ENCODE measurements at places on chromosomes 2 and 18.

DNA sequence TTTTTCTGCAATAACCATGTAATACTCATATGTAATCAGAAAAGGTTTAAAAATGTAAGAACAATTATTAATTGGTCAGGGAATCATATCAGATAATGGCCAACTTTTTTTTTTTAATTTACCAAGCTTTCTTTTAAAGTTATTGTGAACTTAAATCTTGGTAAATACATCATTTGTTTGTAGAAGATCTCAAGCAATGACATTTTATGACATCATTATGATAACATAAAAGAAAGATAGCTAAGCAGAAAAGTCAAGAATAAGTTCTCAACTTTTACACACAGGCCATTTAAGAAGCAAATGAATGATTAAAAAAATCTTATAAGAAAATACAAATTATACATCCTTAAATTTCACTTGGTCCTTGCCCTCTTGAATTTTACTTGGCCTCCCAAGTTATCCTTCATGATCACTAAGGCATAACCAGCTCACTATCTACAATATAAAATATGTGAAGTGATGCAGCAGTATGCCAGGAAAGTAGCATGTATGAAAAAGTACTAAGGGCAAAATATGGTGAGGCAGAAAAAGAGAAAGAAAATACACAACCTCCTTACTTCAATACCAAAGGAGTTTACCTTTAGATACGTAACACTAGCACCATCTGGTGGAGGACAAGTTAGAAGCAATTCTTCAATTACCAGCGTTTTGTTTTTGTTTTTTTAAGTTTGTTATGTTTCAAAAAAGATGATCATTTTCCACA, 116.6 kb downstream of the SRBD1 start:
- peak; percentile 24 for DNase-seq

- DNase-seq, result no peak
These were observed 53.9 kb downstream of the REEP1 start for GRCh38 chr2:86283411-86284030.

GRCh38 chr18:58569490-58569911, 59.4 kb downstream of the ALPK2 start:
- DNase-seq, result no peak

DNA sequence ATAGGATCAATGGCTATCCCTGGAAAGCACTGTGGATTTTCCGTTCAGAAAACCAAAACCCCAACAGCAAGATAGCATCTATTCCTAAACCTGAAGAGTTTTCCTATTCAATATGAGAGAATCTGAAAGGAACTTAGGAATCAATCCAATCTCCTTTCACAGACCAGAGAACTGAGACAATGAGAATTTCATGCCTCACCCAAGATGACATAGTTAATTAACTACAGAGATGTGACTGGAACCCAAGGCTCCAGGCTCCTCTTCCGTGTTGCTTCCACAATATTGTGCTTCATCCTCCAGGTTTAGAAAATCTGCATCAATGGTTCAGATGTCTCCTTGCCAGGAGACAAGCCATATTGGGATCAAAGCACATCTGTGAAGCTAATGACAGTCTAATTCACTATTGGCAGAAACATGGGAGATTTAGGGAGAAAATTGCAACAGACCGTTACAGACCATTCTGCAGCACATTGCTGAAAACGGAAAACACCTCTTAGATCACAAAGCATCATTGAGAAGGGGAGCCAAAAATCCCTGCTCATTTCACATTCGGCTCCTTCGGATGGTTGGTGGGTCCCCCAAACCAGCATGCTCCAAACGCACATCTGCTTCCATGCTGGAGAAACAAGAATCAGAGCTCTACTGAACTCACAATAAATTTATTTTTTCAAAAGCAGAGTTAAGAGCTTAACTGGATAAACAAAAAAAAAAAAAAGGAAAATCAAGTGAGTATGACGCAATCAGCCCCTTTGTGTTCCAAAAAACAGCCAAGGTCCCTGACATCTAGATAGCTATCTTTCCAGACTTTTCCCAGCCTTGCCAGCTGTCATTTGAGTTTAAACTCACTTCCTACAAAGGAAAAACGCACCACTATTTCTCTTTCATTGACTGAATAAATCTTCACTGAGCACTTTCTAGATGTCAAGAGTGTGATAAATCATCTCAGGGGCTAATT, 290.3 kb downstream of the C1D start:
- no peak for DNase-seq

GRCh38 chr2:235553696-235554100, 59.9 kb downstream of the AGAP1 start:
- DNase-seq, result no peak

- DNase-seq, result no peak
These were observed 186.4 kb upstream of the FAM98A start for GRCh38 chr2:33785201-33786106.
